ENCODE measurements at places on chromosomes 12 and 14.

GRCh38 chr12:76547526-76547925, 12.0 kb downstream of the OSBPL8 start:
- DNase-seq = no peak

DNA sequence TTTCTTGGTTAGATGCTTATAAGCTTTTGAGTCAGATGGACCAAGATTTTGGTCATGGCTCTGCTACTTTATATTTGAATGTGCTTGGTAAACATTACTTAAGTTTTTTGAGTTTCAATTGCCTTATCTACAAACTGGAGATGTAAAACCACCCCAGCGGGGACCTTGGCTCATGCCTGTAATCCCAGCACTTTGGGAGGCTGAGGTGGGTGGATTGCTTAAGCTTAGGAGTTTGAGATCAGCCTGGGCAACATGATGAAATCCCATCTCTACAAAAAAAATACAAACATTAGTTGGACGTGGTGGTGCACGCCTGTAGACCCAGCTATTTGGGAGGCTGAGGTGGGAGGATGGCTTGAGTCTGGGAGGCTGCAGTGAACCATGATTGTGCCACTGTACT, 11.2 kb downstream of the NECAP1 start:
- no peak for DNase-seq

- DNase-seq = no peak
These were observed 12.4 kb downstream of the EIF2B1 start for GRCh38 chr12:123621101-123621500.

- DNase-seq = no peak
These were observed 9.8 kb upstream of the RARG start for GRCh38 chr12:53241623-53242412.

- peak; percentile 72 for DNase-seq
These were observed 480 bp downstream of the SCAF11 start for GRCh38 chr12:45989721-45990467.

DNA sequence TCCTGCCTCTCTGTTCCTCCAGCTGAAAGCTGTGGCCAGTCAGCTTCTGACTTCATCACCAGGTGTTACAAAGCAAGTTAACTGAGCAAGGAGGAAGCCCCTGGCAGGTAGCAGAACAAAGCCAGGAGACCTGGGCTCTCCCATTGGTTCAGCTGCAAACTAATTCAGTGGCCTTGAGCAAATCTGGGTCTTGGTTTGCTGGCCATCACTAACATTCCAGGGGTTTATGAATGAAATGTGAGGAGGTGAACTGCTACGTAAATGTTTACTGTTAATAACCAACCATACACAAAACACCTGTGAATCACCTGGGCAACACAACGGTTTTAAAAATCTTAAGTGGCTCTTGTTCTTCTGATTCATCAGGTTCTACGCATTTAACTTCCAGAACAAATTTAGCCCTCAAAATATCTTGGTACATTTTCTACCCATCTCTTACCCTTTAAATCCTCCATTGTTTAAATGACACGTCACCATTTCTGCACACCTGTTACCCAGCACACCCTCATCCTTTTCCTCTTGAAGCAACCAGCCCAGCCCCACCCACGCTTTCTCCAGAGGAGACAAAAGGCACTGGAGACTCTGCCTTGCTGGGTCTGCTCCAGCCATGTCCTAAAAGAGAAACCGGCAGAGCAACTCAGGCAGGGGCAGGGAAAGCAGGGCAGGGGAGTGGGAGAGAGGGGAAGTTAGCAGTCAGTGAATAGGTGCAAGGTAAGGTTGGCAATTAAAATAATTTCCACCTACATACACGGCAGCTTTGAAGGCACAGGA, 49.3 kb upstream of the TSPAN11 start:
- no peak for DNase-seq

Measured in NCI-H1092 (cell line).